ENCODE measurements at places on chromosomes 7 and 10.

DNA sequence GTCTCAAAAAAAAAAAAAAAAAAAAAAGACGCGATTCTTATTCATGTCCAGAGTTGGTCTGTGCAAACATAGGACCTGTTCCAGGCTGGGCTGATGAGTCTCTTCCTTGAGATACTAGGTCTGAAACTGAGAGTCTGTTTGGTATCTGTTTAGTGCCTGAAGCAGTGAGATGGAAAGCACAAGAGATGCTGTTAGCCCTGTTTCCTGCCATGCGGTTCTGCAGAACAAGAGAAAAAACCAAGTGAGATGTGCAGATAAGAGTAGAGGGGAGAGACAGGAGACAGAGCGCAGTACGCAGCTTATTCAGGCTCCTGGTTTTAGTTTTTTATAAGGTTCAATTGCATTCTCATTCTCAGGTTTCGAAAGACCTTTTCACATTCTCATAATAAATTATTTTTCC lies 85.8 kb upstream of the PRKCQ start:
- no peak for DNase-seq

GRCh38 chr10:54826994-54827560 lies 26.0 kb upstream of the PCDH15 start:
- no peak for DNase-seq

GRCh38 chr7:66333443-66333842 lies 128.3 kb downstream of the TPST1 start:
- DNase-seq = no peak

- DNase-seq = peak; percentile 82
Measured at GRCh38 chr7:20798081-20798693, 11.5 kb upstream of the SP8 start.

- peak; percentile 47 for DNase-seq
Measured at GRCh38 chr7:94655126-94655847, 646 bp downstream of the SGCE start.

DNA sequence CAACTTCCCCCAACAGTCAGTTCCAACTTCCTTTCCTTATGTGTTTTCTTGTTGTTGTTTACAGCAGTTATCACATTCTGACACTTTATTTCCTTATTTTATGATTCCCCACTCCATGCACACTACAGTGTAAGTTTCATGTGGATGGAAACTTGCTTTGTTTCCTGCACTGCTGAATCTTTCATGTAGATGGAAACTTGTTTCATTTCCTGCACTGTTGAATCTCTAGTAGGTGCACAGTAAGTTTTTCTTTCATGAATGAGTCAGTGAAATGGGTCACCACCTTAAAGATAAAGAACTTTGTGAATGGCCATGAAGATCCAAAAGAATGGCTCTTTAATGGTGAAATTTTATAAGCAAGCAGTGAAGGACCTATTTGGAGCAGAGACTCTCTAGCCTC lies 61.4 kb downstream of the SHOC2 start:
- DNase-seq = no peak

DNA sequence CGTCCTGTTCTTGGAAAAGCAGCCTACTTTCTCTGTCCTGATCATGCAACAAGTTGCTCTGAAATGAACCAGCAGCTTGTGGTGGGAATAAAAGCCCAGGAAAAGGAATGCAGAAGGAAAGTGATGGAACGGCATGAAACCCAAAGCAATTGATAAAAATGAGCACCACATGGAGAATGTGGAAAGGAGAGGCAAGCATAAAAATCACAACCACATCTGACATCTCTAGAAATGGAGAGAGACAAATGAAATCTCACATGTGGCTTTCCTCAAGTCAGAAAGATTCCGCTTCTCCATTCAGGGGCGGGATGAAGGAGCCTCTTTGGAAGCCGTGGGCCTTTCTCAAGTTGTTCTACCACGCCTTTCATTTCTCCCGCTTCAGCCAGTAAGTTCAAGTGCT lies 631.7 kb upstream of the GALNT17 start:
- no peak for DNase-seq

DNA sequence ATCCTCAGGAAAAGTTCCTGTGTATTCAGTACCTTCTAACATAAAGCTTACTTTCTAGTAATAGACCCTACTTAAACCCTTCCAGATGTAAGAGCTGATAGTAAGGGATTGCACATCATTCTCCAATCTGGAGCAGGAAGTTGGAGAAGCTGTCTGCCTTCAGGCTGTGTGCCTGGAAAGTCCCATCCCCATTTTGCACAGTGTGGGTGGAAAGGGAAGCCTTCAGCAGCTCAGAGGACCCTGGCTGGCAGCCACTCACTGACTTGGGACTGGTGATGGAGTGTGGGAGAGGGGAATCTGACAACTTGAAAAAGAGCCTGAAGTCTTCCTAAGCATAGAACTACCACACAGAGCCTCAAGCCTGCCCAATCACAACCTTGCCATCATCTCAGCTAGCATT lies 164.1 kb upstream of the ADO start:
- DNase-seq = no peak

DNA sequence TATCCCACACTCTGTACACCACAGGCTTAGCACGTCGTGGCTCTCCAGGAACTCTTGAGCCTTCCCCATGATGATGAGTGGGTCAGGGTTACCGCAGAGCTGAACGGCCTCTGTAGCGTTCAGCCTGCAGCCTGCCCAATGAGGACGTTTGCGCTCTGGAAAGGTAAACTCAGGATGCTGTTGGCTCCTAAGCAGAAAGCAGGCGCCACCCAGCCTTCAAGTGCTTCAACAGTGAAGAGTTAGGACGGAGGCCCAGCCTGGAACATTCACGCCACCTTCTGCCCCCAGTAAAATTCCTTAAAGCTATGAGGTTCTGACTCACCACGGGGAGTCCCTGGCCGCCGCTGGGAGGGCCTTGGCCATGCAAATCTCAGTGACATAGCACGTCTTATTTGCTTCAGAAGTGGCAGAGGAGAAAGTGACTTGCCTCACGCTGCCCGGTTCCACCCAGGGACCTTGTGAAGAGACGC lies 161.5 kb upstream of the SH2B2 start:
- peak; percentile 94 for DNase-seq

- no peak for DNase-seq
Measured at GRCh38 chr7:133119067-133119466, 37.2 kb upstream of the CHCHD3 start.

- DNase-seq = no peak
Measured at GRCh38 chr7:11726001-11726793, 105.8 kb downstream of the THSD7A start.

DNA sequence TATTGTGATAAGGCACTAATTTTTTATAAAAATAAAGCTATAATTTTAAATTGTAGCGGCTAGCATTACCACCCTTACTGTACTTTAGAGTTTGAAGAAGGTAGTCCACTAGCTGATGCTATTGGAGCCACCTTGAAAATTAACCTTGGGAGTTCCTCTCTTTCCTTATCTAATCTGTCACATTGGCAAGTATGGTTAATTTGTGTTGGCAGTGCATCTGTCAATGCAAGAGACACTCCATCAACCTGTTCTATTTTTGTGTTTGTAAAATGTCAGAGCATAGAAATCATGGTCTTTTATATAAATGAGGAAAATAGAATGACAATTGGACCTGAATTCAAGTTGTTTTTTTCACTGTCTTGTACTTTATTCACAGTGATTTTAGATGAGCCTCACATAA lies 20.5 kb downstream of the GLCCI1 start:
- no peak for DNase-seq

DNA sequence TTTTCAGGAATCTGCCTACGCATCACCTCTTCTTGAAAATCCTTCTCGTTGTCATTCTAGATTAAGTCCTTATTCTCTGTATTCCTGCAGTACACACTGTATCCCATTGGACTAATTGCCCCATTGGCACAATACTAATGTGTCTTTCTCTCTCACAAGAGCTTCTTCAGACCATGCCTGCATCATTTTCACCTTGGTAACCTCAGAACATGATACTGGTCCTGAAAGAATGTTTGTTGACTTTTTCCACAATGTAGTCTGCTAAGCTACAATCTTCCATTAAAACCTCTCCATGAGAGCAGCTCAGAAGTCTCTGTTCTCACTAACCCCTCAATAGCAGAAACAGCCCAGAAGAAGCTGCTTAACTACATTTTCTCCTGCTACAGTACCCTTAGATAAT lies 270.7 kb downstream of the PCDH15 start:
- no peak for DNase-seq

DNA sequence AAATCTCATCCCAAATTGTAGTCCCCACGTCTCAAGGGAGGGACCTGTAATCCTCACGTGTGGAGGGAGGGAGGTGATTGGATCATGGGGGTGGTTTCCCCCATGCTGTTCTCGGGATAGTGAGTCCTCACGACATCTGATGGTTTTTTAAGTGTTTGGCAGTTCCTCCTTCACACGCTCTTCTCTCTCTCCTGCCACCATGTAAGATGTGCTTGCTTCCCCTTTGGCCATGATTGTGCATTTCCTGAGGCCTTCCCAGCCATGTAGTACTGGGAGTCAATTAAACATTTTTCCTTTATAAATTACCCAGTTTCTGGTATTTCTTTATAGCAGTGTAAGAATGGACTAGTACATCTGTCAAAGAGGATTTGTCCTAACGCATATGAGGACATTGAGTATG lies 59.5 kb downstream of the RGS10 start:
- no peak for DNase-seq

DNA sequence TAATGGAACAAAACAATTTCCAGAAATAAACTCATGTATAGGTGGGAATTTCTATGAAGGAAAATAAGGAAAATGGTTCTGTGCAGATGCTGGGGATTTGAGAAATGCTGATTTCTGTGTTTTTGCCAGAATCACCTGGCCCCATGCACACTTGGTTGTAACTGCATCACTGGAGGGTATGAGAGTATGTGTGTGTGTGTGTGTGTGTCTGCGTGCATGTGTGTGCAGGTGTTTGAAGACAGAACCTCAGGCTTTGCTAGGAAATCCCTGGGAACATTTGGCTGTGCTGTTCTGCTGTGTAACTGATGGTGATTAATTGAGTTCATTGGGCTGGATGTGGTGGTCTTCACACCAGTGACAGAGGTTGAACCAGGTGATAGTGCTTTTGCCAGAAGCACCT lies 141.6 kb downstream of the CAMK1D start:
- DNase-seq = no peak

DNA sequence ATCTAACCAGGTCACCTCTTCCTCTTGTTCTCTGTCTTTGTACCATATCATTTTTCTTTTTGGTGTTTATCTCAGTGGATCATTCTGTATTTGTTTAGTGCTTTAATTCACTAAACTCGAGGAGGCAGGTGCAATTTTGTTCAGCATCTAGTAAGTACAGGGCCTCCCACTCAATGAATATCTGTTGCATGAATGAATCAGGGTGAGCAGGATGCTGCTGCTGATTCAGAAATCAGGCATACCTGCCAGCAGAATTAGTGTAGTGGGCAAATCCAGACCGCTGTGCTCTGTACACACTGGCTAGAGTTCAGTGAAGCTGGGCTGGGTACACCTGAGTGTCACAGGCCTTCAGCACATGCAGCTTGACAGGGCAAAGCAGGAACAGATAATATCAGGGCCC lies 511.9 kb downstream of the SUGCT start:
- no peak for DNase-seq

- no peak for DNase-seq
Measured at GRCh38 chr7:130475776-130476175, 16.1 kb upstream of the MEST start.

- no peak for DNase-seq
Measured at GRCh38 chr7:3408814-3409595, 108.0 kb downstream of the SDK1 start.

DNA sequence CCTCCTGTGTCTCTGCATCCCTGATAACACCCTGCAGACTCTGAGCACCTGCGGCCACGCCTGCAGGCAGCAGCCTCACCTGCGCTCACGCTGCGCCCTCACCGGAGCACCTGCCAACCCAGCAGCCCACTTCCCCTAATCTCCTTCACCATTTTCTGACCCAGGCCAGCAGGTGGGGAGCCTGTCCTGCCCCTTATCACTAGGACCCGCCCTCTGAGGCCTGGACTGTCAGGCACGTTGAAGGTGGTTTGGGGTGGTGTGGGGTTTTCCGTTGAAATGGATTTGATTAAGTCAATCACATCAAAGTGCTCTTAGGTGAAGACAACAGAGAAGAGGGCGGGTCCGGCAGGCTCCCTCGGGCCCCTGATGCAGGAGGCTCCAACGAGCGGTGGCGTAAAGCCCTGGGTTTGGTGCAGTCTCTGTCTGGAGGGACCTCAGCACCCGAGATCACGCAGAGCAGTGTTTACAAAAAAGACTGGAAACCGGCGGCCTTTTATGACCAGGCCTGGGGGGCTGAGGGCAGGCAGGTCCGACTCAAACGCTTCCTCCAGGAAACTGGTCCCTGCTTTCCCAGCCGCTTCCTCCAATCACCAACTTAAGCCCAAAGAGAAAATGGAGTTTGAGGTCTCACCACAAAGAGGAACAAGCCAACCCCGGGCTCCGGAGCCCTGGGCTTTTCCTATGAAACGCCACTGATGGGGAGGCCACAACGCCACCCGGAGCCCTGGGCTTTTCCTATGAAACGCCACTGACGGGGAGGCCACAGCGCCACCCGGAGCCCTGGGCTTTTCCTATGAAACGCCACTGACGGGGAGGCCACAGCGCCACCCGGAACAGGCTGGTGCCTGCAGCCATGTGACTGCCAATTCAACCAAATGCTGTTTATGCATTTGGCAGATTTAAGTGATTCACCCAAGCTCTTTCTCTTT lies 45.5 kb downstream of the DPYSL4 start:
- DNase-seq = no peak

DNA sequence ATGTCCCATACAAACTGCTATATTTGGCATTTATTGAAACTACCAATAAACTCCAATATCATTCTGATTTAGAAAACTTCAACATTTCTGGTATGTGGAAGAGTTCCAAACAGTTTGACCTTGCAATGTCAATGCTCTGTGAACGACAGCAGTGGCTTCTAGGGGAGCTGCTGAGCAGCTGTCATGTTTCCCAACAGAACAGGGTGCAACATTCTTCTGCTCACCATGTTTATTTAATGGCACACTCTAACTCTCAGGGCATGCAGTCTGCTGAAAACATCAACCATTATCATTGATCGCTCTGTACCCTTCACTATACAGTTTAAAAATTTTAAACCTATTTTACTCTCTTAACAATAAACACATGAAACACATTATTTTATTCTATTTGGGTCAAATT lies 25.9 kb downstream of the LMOD2 start:
- DNase-seq = no peak

DNA sequence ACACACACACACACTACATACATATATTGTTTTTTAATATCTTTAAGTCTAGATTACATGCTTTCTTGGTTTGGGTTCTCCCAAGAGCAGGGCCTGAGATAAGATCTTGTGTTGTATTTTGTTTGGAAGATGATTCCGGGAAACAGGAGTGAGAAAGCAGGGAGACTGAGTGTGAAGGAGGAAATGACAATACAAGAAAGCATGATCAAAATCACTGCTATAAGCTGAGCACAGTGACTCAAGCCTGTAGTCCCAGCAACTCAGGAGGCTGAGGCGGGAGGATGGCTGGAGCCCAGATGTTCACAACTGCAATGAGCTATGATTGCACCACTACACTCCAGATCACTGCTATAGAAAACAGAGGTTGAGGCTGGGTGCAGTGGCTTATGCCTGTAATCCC lies 267.6 kb downstream of the SKIDA1 start:
- no peak for DNase-seq

DNA sequence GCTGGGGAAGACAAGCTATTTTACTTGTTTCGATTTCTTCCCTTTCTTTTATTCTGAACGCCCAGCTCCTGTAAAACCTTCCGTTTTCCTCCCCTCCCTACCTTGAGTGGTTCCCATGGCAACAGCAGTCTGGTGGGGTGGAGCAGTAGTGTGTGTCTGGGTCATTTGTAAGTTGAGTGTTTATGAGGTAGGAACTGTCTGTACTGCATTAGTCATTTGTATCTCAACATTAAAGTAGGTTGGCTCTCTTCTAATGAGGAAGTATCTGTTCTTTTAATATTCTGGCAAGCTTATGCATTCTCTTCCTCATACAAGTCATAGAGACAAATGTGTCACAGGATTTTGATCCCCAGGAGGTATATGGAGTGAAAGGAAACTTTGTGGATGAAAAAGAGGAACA lies 85.3 kb upstream of the CCDC6 start:
- no peak for DNase-seq
